RPMI7951 (cell line): ENCODE measurements at places on chromosomes 5 and 9. TPM values are rescaled to one million over a fixed set of nuclear protein-coding genes. Genes with fewer than 3 reads are reported as not detected.

DNA sequence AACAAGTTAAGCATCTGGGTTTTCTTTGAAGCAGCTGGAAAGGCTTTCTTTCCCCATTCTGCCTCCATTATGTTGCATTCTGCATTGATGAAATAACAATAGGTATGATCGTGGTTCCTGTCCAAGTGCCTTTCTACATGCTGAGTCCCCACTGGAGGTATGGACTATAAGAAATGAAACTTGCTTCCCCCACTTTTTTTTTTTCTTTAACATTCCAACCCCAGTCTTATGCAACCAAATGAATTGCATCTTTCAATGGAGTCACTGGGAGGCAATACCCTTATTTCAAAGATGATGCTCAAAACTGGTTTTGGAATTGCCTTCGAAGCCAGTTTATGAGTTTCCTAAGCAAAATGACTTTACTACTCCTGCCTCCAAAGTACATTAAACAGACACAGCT, 58.9 kb downstream of the ARSB start:
- no peak for DNase-seq

DNA sequence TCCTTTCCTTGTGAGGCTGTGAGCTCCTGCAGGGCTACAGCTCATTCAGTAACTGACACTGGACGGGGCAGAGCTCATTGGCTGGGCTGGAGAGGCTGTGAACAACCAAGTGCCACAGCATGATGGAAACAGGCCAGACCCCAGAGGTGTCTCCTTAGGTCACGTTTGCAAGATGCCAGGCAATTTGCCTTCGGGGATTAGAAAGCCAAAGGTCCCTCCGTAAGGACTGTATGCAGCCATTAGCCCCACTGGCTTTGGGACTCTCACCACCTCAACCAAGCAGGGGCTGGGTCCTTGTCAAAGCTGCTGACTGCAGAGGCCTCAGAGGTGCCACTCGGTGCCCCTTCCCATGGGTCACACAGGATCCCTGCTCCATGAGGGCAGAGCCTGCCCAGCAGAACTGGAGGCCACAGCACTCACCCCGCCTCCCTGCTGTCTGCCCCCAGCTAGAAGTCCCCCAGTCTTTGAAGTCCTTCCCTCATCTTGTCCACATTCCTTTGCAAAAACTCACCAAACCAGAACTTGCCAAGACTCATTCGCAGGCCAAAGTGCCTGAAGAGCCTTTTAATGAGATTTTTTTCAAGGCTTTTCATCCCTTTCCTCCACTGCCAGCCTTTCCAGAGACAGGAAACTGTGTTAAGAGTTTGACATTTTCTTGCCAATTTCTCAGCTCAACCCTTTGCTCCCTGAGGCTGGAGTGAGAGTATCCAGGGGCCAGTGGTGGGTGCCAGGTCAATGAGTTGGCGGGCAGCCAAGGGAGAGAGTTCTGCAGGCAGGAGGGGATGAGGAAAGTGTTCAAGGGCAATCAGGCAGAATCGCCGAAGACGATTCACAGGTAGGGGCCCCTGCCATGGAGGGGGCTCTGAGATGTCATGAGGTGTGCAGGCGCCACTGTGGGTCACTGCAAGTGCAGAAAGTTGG, 39.7 kb upstream of the SLC25A51 start:
- peak; percentile 98 for DNase-seq

DNA sequence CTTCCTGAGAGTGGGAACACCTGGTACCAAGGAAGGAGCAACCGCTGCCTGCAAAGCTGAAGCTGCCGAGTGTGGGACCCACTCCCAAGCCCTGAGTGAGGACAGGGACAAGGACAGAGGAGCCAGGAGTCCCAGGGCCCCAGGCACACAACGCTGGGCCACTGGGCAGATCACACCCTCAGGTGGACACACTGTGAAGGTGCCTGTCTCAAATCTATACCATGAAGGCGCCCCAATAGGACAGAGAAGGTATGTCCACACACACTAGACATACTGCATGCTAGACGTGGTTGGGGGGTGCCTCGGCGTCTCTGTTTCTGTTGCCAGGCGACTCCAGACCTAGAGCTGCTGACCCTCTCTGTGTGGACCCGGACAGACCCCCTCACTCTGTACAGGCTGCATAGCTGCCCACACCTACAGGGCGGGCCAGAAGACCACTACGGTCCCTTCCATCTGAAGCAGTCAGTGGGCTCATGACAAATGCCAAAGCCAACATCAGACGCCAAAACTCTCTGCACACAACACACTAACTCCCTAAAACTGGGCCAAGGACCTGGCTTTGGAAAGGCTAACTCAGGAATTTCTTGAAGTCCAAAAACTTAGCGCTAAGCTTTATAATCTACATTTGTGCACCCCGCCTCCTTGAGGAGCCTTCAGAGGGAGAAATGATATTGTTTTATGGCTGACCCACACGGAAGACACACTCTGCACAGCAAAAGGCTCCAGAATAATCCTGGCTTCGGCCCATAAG, 60.7 kb downstream of the ROR2 start:
- no peak for DNase-seq

The SPAG8 gene
- total RNA-seq: 1.7 and 1.8 TPM in 2 replicates
